ENCODE measurements at places on chromosomes 6 and 20.

DNA sequence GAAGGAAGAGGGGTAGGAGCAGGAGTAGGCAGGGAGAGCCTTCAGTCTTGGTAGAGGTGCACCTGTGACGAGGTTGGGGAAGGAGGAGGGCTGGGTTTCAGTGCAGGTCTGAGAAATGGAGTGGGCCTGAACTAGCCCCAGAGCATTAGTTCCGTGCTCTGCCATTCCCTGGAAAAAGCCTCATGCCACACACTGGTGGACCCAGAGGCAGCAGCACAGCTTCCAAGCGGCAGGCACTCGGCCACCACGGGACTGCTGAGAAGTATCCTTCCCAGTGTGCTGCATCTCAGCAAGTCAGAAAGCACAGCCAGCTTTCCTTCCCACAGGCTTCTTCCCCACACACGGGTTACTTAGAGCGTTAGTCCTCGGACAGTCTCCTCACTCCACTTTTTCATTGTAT, 77.3 kb upstream of the KIF25 start:
- no peak for DNase-seq

DNA sequence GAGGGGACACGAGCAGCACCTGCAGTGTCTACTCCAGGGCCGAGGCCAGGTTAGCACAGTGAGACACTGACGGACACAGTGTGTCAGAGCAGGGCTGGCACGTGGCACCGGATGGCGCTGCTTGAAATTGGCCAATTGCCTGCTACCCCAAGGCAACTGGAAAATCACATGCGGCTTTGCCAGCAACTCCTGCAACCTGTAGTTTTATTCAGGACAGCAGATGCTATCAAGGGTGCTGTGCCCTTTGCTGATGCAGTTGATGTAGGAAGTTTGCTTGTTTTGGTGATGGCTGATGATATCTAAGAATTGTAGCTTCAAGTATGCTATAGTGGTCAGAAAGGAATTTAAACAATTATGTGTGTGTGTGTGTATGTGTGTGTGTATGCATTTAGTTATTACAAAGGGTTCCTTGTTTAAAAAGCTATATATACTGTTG, 25.9 kb downstream of the RIN2 start:
- DNase-seq: no peak

DNA sequence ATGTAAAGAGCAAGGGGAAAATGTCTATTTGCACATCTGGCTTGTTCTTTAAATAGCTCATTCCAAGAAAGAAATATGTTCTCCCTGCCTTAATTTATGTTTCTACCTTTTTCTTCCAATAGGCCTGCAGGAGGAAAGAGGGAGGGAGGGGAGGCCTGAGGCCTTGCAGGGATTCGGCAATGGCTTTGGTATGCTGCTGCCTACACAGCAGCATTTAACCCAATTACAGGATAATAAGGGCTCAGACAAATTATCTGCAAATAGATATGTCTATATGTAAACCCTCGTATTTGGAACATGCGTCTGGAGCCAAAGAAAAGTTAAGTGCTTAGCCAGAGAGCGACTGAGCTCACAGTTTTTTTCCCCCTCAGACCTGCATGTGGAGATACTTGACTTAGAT, 277.2 kb downstream of the CDC5L start:
- no peak for DNase-seq

GRCh38 chr6:90294989-90295853, 1.4 kb downstream of the BACH2 start:
- no peak for DNase-seq

DNA sequence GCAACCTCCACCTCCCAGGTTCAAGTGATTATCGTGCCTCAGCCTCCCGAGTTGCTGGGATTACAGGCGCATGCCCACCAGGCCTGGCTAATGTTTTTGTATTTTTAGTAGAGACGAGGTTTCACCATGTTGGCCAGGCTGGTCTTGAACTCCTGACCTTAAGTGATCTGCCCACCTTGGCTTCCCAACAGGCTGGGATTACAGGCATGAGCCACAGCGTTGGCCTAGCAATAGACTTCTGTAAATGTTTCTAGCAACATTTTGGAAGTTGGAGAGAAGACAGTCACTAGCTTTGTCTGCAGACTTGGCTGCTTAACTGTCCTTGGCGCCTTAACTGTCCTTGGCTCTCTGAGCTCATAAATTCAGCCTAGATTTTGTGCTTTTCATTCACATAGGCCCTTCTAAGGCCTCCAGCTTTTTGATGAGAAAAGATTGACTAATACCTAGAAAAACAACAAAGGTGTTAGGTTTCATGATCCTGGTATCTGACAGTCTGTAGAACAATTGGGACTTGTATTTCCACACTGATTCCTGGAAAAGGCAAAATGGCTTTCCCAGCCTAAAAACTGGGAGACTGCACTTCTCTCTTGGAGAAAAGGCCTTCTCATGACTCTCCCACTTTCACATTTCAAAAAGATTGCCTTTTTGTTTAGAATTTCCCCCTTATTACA, 49.7 kb downstream of the OR2B2 start:
- no peak for DNase-seq

GRCh38 chr6:143140767-143141166, 80.1 kb downstream of the AIG1 start:
- DNase-seq: no peak

DNA sequence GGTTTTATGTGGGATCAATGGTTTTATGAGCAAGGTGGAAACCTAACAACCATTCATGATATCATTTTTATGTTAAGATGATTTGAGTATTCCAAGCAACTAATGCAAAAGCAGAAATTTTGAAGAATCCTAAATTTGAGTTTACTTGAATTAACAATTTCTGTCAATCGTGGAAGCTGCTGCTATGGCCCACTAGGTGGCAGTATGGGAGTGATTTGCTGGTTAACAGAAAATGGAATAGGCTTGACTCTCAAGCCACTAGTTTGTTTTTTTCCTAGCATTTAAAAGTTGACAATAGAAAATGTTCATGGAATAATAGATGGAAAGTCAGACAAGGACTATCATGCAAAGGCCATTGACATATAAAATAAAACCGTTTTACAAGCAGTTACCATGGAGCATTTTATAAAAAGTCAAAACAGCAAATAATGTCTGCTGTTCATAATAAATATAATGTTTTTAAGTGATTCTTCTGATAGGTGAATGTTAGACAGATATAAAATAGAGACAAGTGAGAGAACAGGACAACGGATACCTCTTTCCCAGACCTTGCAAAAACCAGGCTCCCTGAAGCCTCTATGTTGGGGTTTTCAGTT, 43.0 kb upstream of the TMEM200A start:
- DNase-seq: peak; percentile 53

DNA sequence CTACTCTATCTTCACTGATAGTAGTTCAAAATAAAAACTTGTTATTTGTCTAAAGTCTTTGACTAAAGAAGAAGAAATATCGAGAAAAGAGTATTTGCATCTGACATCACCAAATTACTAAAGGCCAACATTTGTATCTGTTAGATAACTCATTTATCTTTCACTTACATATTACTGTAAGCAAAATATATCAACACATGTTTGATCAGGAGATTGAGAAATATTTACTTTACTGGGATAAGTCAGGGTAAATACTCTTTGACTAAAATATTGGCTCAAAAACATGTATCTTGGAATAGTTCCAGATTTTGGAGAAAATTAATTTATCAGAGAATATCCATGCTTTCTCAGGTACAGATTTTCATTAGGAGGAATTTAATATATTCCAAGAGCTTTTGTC, 306.0 kb downstream of the TENT5A start:
- DNase-seq: no peak

- DNase-seq: no peak
These were observed 66.9 kb downstream of the TOX2 start for GRCh38 chr20:43981540-43981939.

DNA sequence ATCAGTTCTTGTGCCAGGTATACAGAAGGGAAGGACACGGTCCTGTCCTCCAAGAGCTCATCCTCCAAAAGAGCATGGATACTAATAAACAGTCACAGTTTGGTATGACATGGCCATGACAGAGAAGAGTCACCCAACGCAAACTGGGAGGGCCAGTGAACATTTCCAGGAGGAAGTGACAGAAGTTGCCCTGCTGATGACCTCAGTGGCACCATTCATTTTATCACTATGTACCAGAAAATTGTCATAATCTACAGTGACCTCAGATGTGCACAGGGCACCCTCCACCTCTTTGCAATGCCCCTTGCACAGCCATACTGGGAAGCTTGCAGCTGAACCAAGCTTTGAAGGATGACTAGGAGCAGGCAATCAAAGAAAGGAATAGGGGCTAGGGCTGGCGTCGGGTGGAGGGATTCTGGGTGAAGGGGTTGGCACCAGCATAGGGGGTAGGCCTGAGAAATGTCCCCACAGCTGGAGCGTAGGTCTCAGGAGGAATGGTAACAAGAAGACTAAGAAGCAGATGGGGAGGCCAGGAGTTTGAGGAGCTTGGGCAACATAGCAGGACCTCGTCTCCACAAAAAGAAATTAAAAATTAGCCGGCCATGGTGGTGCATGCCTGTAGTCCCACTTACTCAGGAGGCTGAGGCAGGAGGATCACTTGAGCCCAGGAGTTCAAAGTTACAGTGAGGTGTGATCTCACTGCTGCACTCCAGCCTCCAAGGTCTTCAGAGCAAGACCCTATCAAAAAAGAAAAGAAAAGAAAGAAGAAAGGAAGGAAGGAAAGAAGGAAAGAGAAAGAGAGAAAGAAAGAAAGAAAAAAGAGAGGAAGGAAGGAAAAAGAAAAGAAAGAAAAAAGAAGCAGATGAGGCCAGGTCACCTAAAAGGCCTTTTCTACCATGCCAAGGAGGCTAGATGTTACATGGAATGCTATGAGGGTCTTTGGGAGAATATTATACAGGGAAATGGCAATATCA, 65.3 kb upstream of the SNX9 start:
- no peak for DNase-seq

GRCh38 chr6:2158596-2159271, 86.7 kb downstream of the GMDS start:
- DNase-seq: no peak

DNA sequence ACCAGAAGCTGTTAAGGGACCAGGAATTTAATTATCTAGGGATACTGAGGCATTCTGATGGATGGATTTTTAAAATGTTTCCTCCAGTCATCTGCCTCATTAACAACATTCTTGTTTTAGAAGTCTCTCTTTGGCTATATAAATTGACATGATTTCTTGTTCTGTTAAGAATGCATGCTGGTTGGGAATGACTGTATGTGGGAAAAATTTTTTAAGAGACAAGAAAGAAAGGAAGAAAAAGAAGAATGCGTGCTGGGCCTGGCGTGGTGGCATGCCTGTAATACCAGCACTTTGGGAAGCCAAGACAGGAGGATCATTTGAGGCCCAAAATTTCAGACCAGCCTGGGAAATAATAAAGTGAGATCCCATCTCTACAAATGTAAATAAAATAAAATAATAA, 203.6 kb downstream of the GJA1 start:
- no peak for DNase-seq

DNA sequence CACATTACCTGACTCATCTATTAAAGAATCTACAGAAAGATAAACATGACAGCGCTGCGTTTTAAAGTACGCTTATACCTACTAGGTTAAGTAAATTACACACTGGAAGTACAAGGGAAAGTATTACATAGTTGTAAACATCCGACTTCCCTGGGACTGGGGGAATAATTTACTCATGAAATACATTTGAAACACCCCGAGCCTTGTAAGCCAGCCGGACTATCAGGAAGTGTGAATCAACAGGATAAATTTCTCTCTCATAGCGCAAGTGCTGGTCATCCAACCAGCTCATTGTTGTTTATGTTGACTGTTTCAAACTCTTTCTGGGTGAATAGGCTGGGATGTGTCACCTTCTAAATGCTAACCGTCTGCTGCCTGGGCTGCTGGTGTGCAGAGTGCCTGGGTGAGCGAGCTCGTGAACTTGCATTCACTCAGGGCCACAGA, 4.9 kb downstream of the BMP6 start:
- peak; percentile 89 for DNase-seq

GRCh38 chr6:27280064-27280539, 32.0 kb downstream of the POM121L2 start:
- peak; percentile 60 for DNase-seq

- no peak for DNase-seq
These were observed 14.2 kb downstream of the RAB23 start for GRCh38 chr6:57207872-57208271.

- DNase-seq: no peak
These were observed 5.4 kb downstream of the TRIM15 start for GRCh38 chr6:30168741-30169140.

- DNase-seq: no peak
These were observed 28.5 kb upstream of the SNRPB2 start for GRCh38 chr20:16701296-16701695.

- no peak for DNase-seq
These were observed 51.7 kb downstream of the COL11A2 start for GRCh38 chr6:33140556-33140955.

DNA sequence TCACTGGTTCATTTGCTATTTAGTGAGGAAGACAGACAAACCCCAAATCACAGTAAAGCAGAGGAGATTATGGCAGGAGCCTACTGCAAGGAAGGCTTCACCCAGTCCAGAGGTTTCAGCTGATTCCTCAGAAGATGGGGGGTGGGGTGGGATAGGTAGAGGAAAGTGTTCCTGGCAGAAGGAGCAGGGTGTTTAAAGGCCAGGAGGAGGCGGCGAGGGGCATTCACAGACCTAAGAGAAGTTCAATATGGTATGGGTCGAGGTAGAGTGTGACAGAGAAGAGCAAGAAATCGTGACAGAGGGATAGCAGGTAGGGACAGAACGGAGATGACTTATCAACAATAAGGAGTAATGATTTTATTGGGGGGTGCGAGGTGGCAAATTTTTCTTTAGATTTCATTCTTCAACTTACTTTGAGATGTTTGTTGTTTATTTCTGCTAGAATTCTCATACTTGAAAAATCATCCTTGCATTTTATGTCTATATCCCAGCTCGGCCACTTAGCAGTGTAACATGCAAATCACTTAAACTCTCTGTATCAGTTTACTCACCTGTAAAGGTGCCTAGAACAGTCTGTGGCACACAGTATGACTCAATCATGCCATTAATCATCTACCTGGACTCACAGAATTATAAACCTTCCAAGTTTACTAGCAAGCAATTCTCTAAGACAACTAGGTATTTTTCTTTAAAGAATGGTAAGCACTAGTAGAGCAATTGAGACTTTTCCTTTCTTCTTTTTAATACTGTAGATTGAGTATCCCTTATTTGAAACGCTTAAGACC, 176.7 kb downstream of the REV3L start:
- no peak for DNase-seq

- no peak for DNase-seq
These were observed 127.4 kb upstream of the RPS6KA2 start for GRCh38 chr6:166754218-166755030.

GRCh38 chr6:81621816-81622395, 130.6 kb downstream of the TENT5A start:
- no peak for DNase-seq

- DNase-seq: peak; percentile 99
These were observed 67.3 kb downstream of the MDGA1 start for GRCh38 chr6:37630281-37630799.

DNA sequence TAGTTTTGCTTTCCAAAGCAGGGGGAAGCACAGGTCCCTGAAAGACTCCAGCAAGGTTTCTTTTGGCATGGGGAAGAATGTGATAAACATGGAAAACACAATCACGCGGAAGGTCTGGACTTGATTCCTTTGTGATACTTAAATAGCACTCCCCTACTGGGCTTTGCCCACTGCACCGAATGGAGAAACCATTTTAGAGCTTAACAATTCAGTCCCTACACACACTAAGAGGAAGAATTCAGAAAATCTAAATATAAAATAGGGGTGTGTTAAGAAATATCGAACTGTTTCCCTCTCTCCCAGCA, 71.4 kb upstream of the NHSL1 start:
- no peak for DNase-seq

GRCh38 chr20:54649511-54649962, 174.1 kb downstream of the DOK5 start:
- DNase-seq: peak; percentile 99

- DNase-seq: no peak
These were observed 109.2 kb upstream of the MCHR2 start for GRCh38 chr6:100103194-100103593.

Data from HS-5 (cell line).